Islet precursor cell (in vitro differentiated cells): ENCODE measurements at places on chromosomes 4 and X.

DNA sequence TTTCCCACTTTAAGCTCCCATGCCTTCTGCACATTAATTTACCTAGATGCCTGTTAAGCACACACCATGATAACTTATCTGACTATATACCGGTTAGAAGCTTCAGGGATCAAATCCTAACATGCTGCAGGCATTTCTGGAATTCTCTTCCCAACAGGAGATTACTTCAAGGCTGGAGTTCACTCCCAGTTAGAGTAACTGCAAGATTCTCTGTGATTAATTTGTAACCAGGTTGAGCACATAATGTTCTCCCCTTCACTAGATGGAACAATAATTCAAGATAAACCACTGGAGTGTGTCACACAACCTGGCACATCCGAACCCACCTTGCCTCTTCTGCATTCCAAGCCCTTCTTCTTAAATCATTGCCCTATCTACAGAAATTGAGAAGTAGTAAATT is 11.8 kb upstream of the UGT2A3 start:
- DNase-seq: no peak

DNA sequence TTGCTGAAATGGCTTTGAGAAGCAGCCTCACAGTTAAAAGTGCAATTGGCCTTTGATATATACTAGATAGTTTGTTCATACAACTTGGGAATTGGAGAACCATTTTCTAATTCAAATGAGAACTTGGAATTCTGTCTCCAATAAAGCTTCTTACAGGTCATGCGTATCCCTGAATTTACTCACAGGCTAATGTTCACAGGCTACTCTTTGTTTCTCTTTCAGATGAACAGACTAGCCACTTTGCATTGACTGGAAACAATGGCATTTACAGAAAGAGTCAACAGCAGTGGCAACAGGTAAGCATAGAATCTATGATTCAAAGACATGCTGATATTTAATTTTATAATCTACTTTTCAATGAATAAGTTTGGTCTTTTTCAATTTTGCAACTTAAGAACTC is 13.5 kb downstream of the AFF1 start:
- no peak for DNase-seq

GRCh38 chr4:6035786-6036185 is 17.6 kb upstream of the C4orf50 start:
- no peak for DNase-seq

DNA sequence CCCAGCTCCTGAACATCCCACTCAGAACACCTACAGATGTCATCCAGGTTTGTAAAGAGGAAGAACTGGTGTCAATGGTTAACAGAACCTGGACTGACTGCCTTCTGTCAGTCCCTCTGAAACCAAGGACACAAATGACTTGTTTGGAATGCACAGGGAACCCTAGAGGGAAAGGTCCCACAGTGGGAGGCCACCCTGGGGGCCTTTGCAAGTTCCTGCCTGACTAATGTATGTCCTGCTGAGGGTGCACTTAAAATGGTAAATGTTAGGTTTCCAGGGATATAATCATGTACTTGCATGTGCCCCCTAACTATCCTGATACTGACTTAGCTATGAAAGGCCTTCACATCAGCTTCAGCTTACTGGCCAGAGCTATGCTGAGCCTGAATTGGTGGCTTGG is 15.0 kb upstream of the XAGE2 start:
- DNase-seq: peak; percentile 72

GRCh38 chr4:153428941-153429475 is 37.2 kb upstream of the TMEM131L start:
- DNase-seq: no peak

DNA sequence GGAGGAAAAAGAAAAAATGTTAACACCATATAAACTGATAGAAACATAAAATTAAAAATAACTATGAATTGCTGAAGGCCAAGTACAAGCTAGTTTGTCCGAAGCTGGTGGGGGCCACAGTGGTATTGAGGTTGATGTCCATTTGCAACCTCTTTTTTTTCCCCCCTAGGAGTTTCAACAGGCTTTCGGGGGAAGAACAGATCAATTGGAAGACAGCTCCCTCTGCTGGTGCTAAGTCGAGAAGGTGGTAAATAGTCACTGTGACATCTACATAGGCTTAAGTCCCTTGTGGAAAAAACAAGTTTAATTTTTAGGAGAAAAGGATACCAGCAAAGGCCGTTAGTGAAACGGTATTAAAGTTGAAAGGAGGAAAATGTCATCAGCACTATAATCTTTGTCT is 115.7 kb upstream of the ZXDA start:
- no peak for DNase-seq

DNA sequence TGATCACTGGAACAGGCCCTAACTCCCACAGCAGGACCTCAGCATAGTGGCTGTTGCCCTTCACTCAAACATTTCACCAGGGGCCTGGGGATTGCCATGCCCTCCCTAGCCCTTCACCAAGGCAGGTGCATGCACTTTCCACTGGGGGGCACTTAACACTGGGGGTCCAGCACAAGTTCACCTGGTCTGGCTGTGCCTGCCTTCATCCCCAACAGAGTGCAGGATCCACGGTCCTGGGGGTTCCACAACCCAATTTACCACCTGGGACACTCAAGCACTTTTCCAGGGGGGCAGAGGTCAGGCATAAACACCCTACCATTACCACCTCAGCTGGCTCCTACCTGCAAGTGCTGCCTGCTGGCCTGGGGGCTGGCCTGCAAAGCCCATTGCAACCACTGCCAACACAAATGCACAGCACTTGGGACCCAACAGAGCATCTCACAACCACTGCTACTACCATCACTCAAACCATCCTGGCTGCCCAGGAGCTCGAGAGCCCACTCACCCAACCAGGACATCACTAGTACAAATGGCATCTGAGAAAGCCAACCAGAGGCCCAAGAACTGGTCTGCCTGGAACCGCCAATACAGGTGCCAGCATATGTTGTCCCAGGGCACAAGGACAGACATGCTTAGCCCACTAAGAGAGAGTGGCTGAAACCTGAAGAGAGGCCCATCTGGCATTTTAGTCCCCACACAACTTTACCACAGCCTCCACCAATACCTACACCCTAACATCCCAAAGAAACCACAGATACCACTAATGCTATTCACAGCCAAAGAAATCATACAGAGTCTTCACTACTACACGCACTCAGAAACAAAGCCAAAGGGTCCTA is 43.1 kb downstream of the NAT8L start:
- no peak for DNase-seq

GRCh38 chr4:139247241-139247640 is 32.8 kb downstream of the MGARP start:
- DNase-seq: no peak
